ENCODE measurements at places on chromosomes 5 and 9.

DNA sequence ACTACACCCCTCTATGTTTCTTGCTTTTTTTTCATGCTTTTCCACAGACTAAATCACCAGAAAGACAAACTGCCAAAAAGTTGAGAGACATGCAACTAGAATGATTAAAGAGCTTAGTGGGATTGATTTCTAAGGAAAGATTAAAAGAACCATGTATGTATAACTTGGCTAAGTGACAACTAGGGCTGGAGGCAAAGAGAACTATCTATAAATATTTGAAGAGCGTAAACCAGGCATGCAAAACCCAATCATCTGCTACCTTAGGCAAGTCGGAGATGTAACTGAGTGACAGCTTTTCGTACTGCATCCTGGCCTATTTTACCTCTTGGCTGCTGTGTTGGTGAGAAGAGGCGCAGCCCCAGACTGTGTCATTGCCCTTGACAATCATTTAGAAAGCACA is 121.0 kb upstream of the TLX3 start:
- no peak for DNase-seq

DNA sequence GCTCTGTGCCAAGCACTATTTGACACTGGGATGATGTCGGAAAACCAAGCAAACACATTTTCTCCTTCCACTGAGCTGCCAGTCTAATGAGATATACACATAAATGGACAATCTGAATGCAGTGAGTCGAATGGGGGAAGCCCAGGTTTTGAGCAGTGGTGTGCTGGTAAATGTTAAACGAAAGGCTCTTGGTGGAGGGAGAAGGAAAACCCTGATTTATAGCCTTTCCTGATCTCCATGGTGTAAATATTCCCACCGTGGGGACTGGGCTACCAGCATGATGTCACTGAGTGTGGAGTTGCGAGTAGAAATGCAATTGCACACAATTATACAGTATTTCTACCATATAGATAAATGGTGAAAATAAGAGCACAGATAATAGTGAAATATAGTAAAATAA is 5.0 kb upstream of the GSN start:
- no peak for DNase-seq

- no peak for DNase-seq
Observed at GRCh38 chr5:99191206-99191745, 262.5 kb upstream of the CHD1 start.

DNA sequence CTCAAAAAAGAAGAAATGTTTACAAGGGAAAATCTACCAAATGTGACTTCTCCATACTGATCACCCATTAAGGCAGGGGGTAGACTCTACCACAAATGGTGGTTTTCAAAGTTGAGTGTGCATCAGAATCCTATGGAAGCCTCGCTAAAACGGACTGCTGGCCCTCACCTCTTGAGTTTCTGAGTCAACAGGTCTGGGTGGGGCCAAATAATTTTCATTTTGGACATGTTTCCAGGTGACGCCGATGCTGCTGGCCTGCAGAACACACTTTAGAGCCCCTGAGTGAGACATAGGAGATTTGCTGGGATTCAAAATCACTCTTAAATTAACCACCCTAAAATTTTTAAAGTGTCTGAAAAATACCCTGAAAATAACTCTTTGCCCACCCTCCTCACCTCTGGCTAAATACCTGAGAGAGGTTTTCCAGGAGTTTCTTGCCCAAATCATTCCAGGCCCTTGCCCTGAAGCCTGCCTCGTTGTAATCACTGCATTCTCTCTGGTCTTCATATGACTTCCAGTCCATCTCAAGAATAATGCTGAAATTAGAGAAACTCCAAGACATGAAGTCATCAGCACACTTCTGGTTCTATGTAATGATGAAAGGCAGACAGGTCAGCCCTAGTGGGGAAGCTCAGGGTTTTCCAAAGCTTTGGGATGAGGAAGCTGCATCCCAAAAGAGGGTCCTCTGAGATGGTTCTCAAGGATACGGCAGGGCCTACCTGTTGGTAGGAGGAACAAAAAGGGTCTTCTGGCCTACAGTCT is 18.2 kb downstream of the C9orf152 start:
- no peak for DNase-seq

- DNase-seq, result no peak
Observed at GRCh38 chr9:77417566-77417965, 230.6 kb downstream of the GNA14 start.

DNA sequence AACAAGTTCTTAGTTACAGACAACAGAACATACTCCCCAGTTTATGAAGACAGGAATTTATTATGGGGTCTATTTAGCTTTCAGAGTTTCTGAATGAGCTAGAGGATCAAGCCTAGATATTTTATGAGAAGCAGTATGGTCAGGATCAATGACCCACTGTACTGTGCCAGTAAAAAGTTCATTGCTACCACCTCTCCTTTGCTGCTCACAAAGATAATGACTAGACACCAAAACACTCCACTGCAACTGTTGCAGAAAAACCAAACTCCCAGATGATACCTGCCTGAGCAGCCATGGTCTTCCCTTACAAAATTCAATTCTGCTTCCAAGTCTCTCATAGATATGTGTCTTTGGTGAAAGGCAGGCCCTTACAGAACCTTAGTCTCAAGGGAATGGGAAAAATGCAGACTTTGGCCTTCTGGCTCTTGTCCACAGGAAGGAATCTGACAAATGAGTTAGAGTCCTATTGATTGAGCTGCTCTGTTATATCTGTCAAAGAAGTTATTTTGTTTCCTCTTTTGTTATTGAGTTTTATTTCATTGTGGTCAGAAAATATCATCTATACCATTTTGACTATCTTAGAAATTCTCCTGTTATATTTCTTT is 74.7 kb upstream of the RASGRF2 start:
- DNase-seq, result no peak

Measured in stimulated activated CD4-positive, alpha-beta T cell treated with anti-CD3 and anti-CD28 coated beads, Interleukin-1b, Interleukin-23, amount 100 ng/mL, for 1 hour (primary cell).